ENCODE measurements at places on chromosomes 2 and 18. TPM values are rescaled to one million over a fixed set of nuclear protein-coding genes. Genes with fewer than 3 reads are reported as not detected.

The SPP2 gene
- not detected for total RNA-seq

The CXCR4 gene
- total RNA-seq = 4.9 TPM

The MAP3K19 gene
- total RNA-seq = not detected

The EDAR gene
- not detected for total RNA-seq

The SLC4A5 gene
- total RNA-seq = not detected

All from HT-29 (cell line).